ENCODE measurements at places on chromosomes 1 and 21.

- no peak for DNase-seq
These were observed 229.6 kb downstream of the HHAT start for GRCh38 chr1:210558302-210558701.

GRCh38 chr1:38512789-38513188 lies 346.8 kb downstream of the RRAGC start:
- DNase-seq = no peak

GRCh38 chr1:198201956-198202784 lies 45.4 kb downstream of the NEK7 start:
- no peak for DNase-seq

DNA sequence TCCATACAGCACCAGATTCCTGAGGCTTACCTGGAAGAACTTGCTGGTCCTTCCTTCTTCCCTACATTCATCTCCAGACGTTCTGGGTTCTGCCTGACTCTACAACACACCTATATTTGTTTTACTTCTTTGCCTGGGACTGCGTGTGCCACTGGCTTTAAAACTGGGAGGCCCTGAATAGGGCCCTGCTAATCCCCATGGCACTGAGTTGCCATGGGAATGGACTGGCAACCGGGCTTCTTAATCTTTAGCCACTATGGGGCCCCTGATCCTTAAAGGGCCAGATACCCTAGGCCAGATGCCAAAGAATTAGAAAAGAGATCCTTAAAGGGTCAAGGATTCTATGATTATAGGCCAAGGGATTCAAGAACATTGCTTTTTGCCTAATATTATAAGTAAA lies 24.4 kb upstream of the CADM3 start:
- DNase-seq = no peak

DNA sequence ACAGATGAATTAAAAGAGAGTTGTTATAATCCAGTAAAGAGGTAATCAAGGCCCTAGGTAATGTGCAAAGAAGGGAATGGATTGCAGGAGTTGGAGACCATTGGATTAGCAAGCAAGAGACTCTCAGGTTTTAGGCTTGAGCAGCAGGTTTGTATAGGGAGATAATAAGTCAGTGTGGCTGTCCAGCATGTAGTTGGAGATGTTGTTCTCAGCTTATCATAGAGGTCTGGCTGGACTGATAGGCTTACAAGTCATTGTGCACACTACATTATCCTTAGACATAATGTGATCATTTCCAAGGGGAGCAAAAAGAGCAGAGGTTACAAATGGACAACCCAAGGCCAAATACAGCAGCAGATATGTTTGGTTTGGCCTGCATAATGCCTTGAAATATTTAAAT lies 45.9 kb upstream of the SAMD13 start:
- no peak for DNase-seq

DNA sequence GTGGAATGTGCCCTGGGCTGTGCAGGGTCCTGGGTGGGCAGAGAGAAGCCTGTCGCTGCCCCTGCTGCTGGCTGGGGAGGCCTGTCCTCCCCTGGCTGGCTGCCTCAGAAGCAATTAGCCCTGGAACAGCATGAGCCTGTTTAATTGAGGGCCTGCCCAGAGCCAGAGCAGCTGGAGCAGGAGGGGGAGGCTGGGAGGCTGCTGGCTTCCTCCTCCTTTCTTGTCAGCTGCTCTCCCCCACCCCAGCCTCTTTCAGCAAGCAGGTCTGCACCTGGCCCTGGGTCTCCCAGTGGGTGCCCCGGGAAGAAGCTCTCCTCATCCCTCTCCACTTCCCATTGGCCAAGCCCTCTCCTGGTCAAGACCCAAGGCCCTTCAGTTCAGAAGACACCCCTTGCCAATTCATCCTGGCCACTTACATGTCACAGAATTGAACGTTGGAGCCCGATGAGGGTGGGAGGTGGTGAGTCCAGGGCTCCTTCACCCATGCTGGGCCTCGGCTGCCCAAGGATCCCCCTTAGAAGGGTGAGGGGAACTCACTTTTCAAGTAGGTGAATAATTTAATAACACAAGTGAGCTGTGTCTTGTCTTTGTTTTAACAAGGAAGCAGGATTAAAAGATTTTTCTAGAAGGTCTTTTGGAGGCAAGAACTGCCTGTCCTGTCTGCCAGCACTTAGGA lies 13.2 kb downstream of the AMPD2 start:
- DNase-seq = no peak

DNA sequence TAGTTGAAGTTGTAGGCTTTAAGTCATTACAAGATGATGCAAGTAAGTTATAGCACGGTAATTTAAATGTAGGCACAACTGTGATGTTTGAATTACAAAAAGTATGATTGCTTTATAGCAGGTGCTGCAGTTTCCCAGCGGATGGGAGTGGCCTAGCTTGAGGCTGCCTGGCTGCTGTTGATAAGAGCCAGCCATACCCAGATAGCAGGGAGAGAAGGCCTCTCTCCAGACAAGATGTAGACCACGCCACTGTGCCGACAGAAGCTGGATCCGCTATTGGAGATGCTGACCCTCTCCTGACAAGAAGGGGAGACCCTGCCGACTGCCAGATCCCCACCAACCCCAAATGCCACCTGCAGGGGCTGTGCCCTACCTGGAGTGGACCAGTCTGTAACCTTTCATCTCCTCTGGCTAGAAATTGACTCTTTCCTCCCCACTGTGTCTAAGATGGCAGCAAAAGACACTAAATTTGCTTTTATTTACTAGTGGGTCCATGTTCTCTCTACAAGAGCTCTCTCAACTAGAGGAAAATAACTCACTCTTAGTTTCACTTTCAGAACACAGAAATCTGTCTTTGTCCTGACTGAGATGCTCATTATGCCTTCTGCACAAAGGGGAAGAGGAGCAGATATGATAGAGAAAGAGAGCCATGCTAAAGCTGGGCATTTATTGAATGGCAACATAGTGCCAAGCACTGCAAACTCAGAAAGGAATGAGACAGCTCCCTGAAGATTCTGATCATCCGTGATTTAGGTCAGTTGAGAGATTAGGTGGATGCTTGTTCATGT lies 127.9 kb downstream of the URB2 start:
- DNase-seq = no peak

DNA sequence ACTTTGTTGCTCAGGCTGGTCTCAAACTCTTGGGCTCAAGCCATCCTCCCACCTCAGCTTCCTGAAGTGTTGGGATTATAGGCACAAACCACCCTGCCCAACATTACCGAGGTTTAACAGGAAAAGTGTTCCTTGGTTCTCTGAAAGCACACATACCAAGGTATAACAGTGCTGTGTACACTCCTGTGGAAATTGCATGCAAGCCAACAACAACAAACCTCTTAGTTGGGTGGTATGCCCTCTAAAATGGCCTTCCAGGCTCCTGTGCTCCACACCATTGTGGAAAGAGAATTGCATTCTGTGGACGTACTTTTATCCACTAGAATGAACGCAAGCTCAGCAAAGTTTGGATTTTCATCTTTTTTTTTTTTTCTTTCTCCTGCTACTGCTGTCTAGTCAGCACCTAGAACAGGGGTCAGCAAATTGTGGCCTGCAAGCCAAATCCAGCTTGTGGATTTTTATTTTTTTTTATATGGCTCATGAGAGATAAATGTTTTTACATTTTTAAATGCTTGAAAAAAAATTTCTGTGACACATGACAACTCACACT lies 192.2 kb upstream of the TNR start:
- DNase-seq = no peak

DNA sequence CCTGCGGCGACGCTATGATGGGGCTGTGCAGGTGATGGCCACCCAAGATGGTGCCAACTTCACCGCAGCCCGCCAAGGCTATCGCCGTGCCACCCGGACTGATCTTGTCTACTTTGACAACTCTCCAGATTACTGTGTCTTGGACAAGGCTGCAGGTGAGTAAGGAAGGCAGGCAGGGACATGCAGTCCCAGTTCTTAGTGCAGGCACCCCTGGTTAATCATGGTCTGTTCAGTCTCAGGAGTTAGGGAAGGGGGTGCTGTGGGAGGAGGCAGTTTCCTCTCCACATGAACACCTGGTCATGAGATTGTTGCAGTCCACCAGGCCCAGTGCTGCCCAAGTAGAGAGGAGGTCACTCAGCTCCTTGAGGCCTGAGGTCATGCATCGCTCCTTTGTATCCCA lies 8.5 kb downstream of the WNT2B start:
- DNase-seq = no peak

- DNase-seq = no peak
These were observed 14.6 kb downstream of the WARS2 start for GRCh38 chr1:119125874-119126273.

DNA sequence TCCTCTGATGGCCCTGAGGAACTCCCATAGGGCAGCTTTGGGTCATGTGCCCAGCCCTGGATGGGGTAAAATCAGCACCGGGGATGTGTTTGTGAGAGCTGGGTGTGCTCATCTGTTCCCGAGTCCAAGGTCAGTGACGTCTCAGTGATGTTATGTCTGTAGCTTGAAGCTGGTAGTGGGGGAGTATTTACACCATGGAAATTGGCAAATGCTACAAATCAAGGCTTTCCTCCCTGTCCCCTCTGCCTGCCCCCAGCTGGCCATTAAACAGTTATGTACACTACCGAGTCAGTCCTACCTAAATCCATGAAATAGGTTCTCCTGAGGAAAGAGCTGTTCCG lies 117.8 kb upstream of the SLC25A33 start:
- DNase-seq = no peak
